ENCODE measurements at places on chromosomes 6 and 20. TPM values are rescaled to one million over a fixed set of nuclear protein-coding genes. Genes with fewer than 3 reads are reported as not detected.

- H3K27ac ChIP-seq: peak overlapping the region; percentile 79
- H3K4me3 ChIP-seq: peak overlapping the region; percentile 86
- H3K4me1 ChIP-seq: no peaks in the 10 kb centered on the region
- no peak for DNase-seq
Measured at GRCh38 chr6:138690975-138691594, 82.5 kb upstream of the CCDC28A start.

DNA sequence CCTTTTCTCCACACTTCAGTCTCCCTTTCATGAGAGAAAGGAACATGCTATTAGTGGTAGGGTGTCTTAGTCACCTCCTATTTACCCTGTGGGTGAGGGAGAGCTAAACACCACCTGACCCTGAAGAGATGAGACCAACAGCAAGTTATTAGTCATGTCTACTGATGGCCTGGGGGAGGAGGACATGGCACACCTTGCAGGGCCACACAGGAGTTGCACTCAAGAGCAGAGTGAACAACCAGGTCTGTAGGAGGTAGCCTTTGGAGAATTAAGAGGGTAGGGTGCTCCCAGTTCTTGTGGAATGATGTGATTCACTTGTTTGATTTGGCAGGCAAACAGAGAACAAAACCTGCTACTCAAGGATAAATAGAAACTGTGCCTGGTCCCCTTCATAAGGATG lies 82.7 kb upstream of the FABP7 start:
- no peaks in the 10 kb centered on the region for H3K27me3 ChIP-seq
- DNase-seq: no peak
- no peaks in the 10 kb centered on the region for H3K36me3 ChIP-seq
- no peaks in the 10 kb centered on the region for H3K4me1 ChIP-seq

The WFDC5 gene
- not detected for total RNA-seq

The VWA7 gene
- total RNA-seq: 1.6 TPM

DNA sequence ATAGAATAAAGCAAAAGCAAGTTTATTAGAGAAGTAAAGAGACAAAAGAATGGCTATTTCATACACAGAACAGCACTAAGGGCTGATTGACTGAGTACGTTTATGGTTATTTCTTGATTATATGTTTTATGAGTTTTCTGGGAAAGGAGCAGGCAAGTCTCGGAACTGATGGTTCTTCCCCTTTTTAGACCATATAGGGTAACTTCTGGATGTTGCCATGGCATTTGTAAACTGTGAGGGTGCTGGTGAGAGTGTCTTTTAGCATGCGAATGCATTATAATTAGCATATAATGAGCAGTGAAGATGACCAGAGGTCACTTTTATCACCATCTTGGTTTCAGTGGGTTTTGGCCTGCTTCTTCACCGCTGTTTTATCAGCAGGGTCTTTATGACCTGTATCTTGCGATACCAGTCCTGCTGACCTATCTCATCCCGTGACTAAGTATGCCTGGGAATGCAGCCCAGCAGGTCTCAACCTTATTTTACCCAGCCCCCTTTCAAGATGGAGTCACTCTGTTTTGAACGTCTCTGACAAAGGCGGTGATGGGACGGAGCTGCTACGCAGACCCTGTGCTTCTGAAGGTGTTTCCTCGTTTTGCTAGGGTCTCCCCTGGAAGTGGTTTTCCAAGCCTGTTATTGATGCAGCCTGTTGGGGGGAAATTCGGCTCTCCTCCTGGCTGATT lies 45.4 kb upstream of the BMP6 start:
- no peaks in the 10 kb centered on the region for H3K4me1 ChIP-seq
- H3K27me3 ChIP-seq: no peaks in the 10 kb centered on the region
- DNase-seq: no peak
- H3K36me3 ChIP-seq: no peaks in the 10 kb centered on the region

DNA sequence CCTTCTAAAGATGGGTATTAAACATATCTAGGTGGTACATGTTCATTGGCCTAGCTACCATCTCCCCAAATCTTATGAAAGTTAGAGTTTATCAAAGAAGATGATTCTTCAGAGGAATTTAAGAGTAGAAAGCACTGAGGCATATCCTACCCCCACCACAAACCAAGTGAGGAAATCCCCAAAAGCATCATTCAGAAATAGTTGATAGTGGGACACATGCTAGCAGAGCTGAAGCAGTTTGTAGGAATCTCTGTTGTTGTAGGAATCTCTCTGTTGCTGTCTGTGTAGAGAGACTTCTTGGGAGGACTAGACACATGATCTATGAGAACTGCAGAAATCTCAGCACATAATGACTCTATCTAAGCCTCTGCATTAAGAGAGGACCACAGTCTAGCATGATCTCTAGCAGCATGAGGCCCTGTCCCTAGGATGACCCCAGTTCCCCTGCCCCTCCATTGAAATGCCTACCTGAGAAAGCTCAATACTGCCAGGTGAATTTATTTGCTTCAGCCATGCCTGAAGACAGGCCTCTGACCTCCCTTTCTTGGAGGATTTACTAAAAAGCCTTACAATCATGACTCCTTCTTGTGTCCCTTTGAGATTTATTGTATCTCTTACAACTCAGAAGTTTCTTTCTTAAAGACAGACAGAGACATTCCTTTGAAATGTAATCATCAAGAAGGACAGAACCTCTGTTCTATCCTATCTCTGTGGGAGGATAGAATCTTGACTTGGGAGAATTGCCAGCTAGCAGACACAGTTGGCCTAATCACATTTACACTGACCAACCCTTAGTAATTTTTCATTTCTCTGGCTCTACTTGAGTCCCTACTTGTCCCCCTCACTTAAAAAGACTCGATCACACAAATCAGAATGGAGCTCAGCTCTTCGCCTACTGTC lies 582.4 kb downstream of the PHF3 start:
- no peaks in the 10 kb centered on the region for H3K36me3 ChIP-seq
- H3K4me1 ChIP-seq: no peaks in the 10 kb centered on the region
- H3K27me3 ChIP-seq: no peaks in the 10 kb centered on the region
- H3K4me3 ChIP-seq: no peak overlapping the region
- H3K27ac ChIP-seq: no peak overlapping the region

DNA sequence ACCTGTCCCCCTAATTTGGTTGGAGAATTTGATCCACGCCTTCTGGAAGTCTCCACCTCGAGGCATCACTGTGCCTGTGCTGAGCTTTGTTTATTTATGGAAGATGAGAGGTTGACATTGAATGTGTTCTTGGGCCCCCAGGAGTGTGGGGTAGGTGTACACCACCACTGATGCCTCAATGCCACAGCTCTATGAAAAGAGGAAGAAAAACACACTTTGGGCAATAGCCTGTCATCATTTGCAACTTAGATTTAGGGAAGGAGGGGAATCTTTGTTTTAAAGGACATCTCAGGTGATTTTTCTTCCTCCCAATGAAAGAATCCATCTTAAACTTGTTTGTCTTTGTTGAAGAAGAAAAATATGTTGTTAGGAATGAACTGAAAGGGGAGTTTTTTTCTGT lies 42.6 kb downstream of the TBC1D7 start:
- no peak overlapping the region for H3K27ac ChIP-seq
- DNase-seq: no peak
- no peaks in the 10 kb centered on the region for H3K27me3 ChIP-seq
- no peaks in the 10 kb centered on the region for H3K4me1 ChIP-seq

The CTAGE9 gene
- total RNA-seq: 0.16 TPM

The MACROD2 gene
- total RNA-seq: 26.8 TPM

GRCh38 chr20:33900521-33901131 lies 89.5 kb downstream of the CHMP4B start:
- H3K4me3 ChIP-seq: no peak overlapping the region
- H3K4me1 ChIP-seq: no peaks in the 10 kb centered on the region
- no peak overlapping the region for H3K27ac ChIP-seq

The CTNNBL1 gene
- total RNA-seq: 32.2 TPM

The TGM2 gene
- 44.9 TPM for total RNA-seq

The RAD21L1 gene
- not detected for total RNA-seq

GRCh38 chr20:57404419-57405072 lies 13.3 kb downstream of the RBM38 start:
- H3K27ac ChIP-seq: no peak overlapping the region
- H3K27me3 ChIP-seq: no peaks in the 10 kb centered on the region
- no peak overlapping the region for H3K4me3 ChIP-seq
- H3K4me1 ChIP-seq: peaks cover 5% of the 10 kb centered on the region
- DNase-seq: no peak
- H3K36me3 ChIP-seq: no peaks in the 10 kb centered on the region

DNA sequence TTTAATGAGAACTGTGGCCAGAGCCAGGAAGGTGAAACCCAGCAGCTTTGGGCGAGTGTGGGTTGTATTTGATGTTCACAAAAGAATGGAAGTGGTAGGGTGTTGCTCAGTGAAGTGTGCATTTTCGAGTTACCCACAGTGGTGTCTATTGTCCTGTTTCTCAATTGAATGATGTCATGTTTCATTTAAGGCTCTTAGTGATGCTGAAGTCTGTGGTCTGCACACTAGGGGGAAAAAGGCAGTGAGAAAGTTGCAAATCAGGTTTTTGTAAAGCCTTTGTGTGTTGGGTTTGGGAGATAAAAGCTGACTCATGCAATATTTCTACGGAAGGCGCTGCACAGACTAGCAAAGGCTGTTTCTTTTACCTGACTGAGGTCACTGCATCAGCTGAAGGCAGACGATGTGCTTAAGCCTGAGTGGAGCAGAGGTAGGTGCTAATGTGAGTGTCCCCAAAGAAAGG lies 121.1 kb downstream of the PLEKHG1 start:
- H3K36me3 ChIP-seq: no peaks in the 10 kb centered on the region
- no peaks in the 10 kb centered on the region for H3K27me3 ChIP-seq
- peak overlapping the region; percentile 40 for H3K4me3 ChIP-seq
- DNase-seq: no peak

GRCh38 chr6:71433441-71433840 lies 144.8 kb downstream of the OGFRL1 start:
- H3K27ac ChIP-seq: no peak overlapping the region
- no peaks in the 10 kb centered on the region for H3K27me3 ChIP-seq
- no peaks in the 10 kb centered on the region for H3K36me3 ChIP-seq
- H3K4me3 ChIP-seq: no peak overlapping the region

The RAB32 gene
- total RNA-seq: 43.8 TPM

GRCh38 chr6:166068768-166069167 lies 98.9 kb downstream of the TBXT start:
- H3K27me3 ChIP-seq: no peaks in the 10 kb centered on the region
- H3K4me1 ChIP-seq: no peaks in the 10 kb centered on the region
- no peak overlapping the region for H3K27ac ChIP-seq

The KIF6 gene
- 0.15 TPM for total RNA-seq

The BACH2 gene
- total RNA-seq: 7.0 TPM

DNA sequence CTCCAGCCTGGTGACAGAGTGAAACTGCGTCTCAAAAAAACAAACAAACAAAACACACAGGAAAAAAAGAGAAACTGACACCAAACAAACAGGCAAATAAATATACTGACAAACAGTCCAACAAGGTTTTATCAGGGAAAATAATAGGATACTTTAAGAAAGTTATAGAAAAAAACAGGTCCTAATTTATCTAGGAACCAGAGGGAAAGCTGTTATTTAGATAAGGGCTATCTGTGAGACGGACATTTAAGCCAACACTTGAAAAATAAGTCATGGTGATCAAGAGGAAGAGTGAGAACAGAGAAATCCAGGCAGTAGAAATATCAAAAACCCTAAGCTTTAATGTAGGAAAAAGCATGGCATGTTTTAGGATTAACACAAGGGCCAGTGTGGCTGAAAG lies 68.9 kb downstream of the FAM217A start:
- no peaks in the 10 kb centered on the region for H3K27me3 ChIP-seq
- no peak for DNase-seq
- H3K4me3 ChIP-seq: no peak overlapping the region
- H3K36me3 ChIP-seq: no peaks in the 10 kb centered on the region
- no peaks in the 10 kb centered on the region for H3K4me1 ChIP-seq

DNA sequence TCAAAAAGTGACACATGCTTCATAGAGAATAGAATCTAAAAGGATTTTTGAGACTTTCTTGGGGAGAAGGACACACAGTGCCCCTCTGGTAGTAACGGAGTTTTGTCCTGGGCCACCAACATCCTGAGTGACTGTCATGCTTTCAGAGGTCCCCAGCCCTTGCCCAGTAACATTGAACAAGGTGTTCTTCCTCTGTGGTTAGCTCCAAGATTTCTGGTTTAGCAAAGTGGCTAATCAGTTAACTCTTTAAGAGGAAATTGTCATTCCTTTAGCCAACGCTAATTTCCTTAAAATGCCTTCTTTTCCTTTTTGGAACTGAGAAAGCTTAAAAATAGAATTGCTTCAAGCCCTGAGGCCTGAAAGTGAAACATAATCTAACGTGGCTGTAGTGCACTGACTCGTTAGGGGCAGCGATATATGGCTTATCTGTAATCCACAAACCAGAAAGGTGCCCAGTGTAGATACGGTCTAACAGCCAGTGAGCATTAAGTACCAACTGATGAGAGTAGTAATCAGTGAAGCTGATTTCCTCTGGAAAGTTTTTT lies 7.8 kb downstream of the E2F3 start:
- no peak overlapping the region for H3K4me3 ChIP-seq
- H3K27me3 ChIP-seq: no peaks in the 10 kb centered on the region
- no peaks in the 10 kb centered on the region for H3K36me3 ChIP-seq
- no peak for DNase-seq

The EPPIN gene
- total RNA-seq: not detected

DNA sequence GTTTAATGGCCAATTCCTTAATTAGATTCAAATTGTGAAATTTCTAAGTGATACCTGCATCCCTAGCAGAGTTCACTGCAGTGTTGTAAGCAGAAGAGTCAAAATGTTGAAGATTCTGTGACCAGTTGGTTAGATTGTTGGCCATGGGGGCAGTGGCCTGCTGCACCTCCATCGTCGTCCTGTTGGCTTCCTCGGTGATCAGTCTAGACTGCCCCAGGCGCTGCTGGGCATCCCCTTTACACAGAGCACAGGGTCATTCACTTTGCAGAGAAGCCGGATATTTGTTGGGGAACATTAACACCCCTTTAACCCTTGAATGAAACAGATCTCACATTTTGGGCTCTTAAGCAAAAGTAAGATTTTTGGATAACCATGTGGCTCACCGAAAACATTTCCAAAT lies 60.7 kb downstream of the FAM229B start:
- H3K36me3 ChIP-seq: no peaks in the 10 kb centered on the region
- no peak for DNase-seq
- no peak overlapping the region for H3K4me3 ChIP-seq
- no peaks in the 10 kb centered on the region for H3K4me1 ChIP-seq

The CALHM5 gene
- 1.6 TPM for total RNA-seq

DNA sequence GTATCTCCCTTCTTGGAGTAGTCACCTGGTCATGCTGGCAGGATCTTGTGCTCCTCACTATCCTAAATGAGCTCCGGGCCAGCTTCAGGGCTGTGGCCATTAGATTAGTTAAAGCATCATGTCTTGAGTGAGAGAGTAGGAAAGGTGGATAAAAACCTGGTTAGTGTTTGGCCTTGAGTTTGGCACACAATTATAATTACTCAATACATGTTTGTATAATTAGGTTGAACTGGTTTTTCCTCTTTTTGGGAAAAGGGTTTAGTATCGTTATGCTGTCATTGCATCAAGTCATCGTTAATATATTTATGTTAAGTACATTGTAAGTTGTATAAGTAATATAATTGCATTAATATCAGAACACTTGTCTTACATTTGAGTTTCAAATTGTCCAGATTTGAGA lies 126.3 kb downstream of the CDKAL1 start:
- H3K36me3 ChIP-seq: no peaks in the 10 kb centered on the region
- DNase-seq: no peak
- H3K4me3 ChIP-seq: no peak overlapping the region
- peaks cover 7% of the 10 kb centered on the region for H3K4me1 ChIP-seq

The IRF4 gene
- total RNA-seq: 9.1 TPM
